Activated CD4-positive, alpha-beta memory T cell treated with anti-CD3 and anti-CD28 coated beads, Interleukin-2, amount 10 ng/mL, durations not matched to agents 7 days and 5 days (primary cell): ENCODE measurements at places on chromosomes 3 and 15. TPM values are rescaled to one million over a fixed set of nuclear protein-coding genes. Genes with fewer than 3 reads are reported as not detected.

DNA sequence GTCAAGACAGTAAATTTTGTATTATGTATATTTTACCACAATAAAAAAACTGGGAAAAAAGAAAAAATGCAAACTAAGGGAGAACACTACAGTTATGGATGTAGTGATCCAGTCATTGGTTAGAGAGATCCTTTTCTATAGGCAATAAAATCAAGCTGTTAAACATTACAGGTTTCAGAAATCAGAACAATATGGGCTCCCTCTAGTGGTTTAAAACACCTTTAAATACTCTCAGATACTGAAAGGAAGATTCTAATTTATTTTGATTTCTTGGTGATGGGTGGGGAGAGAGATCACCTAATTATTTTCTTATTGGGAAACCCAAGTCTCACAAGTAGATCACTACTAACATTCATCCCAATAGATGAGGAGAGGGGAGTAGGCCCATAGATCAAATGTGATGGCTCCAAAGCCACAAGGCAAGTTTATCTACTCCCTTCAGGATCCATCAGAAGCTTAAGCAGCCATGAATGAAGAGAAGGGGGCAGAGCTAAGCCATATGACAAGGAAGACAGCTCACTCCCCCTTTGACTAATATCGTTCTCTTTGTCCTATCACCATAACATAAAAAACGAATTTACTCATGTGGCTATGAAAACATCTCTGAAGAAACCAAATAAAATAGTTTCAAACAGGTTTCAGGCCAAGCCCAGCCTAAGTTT is 118.6 kb downstream of the ANO10 start:
- H3K4me1 ChIP-seq = peaks cover 41% of the 10 kb centered on the region
- H3K4me3 ChIP-seq = no peak overlapping the region
- no peaks in the 10 kb centered on the region for H3K27me3 ChIP-seq
- peaks cover 16% of the 10 kb centered on the region for H3K36me3 ChIP-seq
- no peak overlapping the region for H3K27ac ChIP-seq
- DNase-seq = no peak

GRCh38 chr15:98311566-98312188 is 336.7 kb upstream of the IGF1R start:
- no peaks in the 10 kb centered on the region for H3K4me1 ChIP-seq
- DNase-seq = peak; percentile 73
- H3K27ac ChIP-seq = no peak overlapping the region
- no peak overlapping the region for H3K4me3 ChIP-seq
- H3K27me3 ChIP-seq = peaks cover 5% of the 10 kb centered on the region
- H3K36me3 ChIP-seq = no peaks in the 10 kb centered on the region

GRCh38 chr3:184666442-184666841 is 45.4 kb downstream of the MAGEF1 start:
- H3K4me1 ChIP-seq = no peaks in the 10 kb centered on the region
- no peak overlapping the region for H3K27ac ChIP-seq
- peaks cover 8% of the 10 kb centered on the region for H3K27me3 ChIP-seq
- no peaks in the 10 kb centered on the region for H3K36me3 ChIP-seq
- H3K4me3 ChIP-seq = no peak overlapping the region

DNA sequence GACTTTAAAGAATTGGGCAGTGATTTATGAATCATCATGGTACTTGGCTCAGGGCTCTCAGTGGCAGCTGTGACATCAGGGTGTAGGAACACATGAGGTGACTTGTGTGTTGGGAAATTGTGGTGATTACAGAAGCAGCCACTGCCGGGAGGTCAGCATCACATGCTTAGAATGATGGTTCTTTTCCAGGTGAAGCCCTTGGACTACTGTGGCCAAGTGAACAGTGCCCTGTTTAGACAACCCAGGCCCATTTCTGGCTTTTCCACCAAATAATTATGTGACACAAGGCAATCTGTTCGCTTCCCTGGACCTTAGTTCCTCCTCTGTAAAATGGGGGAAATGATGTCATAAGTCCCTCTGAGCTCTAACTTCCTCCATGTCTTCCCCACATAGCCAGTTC is 139.7 kb upstream of the ROPN1 start:
- no peak for DNase-seq
- H3K4me1 ChIP-seq = no peaks in the 10 kb centered on the region
- H3K36me3 ChIP-seq = no peaks in the 10 kb centered on the region
- H3K27ac ChIP-seq = no peak overlapping the region
- no peak overlapping the region for H3K4me3 ChIP-seq

The ADAM10 gene
- 147 TPM for total RNA-seq

The DAPK2 gene
- 3.7 TPM for total RNA-seq
